Stimulated activated CD4-positive, alpha-beta T cell treated with anti-CD3 and anti-CD28 coated beads, Interleukin-15, amount 100 ng/mL, for 1 hour (primary cell): ENCODE measurements at places on chromosomes 2 and 18.

DNA sequence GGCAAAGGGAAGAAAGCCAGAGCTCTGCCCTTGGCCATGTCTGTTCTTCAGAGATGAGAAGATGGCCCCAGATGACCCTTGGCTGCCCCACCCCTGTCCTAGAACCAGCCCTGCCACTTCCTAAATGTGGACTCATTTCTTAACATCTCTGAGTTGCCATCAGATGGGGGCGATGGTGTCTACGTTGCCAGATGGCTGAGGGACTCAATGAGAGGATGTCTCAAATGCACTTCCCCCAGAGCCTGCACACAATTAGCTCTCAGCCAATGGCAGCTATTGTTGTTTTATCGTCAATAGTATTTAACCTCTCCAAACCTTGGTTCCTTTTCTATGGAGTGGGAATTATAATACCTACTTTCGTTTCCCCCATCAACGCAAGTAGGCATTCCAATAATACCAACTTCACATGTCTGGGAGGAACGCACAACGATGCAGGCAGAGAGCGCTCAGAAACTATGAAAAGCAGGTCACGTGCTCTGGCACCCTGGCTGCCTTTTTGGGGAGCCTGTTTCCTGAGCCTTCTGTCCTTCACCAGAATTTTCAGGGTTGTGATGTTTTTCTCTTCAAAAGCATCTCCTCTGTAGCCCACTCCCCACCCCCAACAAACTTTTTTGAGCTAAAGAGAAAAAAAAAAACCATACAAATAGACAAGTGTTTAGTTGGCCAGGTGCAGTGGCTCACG is 100.3 kb downstream of the MCFD2 start:
- DNase-seq, result no peak

GRCh38 chr2:127615511-127616166 is 30.3 kb upstream of the GPR17 start:
- no peak for DNase-seq

GRCh38 chr2:185802926-185803325 is 64.3 kb downstream of the FSIP2 start:
- no peak for DNase-seq

GRCh38 chr2:236176951-236177350 is 8.8 kb upstream of the GBX2 start:
- DNase-seq, result no peak

DNA sequence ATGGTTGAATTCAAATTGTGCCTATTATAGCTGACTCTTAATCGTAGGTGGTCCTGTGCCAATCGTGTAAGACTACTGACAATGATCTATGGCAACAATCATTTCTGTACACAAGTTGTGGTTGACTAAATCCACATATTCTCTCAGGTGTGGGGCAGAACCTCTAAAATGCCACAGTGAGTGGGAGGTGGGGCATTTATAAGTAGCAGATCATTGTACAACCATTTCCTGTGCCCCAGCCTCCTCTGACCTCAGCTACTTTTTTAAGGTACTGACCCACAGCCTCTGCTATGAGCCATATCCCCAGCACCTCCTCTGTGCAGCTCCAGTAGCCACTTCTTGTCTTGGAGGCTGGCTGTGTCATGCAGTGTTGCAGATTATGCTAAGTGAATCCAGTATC is 48.6 kb upstream of the RAPH1 start:
- no peak for DNase-seq

- no peak for DNase-seq
Observed at GRCh38 chr2:197969391-197969893, 165.0 kb downstream of the PLCL1 start.

DNA sequence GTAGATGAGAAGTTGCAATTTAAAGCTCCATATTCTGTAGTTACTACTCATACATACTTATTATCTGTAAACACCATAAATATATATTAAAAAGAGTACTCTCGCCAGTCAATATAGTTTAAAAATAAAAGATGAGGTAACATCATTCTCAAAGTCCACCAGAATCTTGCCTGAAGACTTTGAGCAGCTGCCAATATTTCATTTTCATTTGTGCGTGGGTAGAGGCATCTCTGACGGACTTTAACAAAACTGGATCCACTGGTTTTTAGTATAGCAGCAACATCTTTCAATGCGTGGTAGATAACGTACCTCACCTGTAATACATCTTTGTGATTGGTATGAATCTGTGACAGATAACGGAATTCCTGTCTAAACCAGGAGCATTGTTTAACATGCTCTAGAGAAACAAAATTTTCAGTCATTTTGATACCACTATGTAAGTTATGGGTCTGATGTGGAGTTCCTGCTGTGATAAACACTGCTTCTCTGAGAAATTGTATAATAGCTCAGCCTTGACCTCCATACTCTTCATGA is 45.0 kb downstream of the WDR75 start:
- no peak for DNase-seq

- DNase-seq, result no peak
Observed at GRCh38 chr2:148021886-148022285, 995 bp downstream of the MBD5 start.

DNA sequence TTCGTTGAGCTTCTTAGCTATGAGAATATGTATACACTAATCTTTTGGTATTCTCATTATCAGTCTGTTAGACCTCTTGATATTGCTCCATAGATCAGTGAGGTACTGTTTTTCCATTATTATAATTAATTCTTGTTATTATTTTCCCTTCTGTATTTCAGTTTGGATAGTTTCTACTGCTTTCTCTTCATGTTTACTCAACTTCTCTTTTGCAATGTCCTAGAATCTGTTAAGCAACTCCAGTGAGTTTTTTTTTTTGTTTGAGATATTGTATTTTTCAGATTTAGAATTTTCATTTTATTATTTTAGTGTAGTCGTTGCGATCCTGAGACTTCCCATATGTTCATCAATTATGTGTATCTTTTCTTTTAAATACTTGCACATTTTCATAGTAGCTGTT is 260.8 kb downstream of the SETBP1 start:
- no peak for DNase-seq

- no peak for DNase-seq
Observed at GRCh38 chr18:43108882-43109281, 6.6 kb downstream of the RIT2 start.

DNA sequence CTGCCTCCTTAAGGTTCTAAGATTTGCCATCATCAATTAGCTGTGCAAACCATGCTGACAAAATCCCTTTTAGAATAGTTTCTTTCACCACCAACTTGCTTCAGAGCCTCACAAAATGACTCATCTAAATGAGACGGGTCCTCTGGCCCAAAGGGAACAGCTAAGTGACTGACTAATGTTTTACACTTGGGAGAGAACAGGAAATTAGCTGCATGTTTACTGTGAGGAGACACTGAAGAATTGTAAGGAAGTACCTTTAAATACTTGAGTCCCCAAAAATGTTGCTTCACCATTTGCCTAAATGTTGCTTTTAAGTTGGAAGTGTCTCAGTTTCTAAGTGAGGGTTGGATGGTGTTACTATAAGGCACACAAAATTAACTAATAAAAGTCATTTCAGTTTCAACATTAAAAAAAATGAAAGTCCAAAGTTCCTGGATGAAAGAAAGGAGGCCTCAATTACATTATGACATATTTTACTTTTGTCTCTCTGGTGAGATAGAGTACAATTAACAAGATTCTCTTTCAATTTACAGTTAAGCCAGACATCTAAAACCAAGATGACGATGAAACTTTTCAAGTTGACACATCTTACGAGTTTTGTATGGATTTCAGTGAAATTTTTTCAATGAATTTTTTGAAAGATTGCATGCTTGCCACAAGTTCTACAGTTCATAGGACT is 229.1 kb upstream of the FN1 start:
- no peak for DNase-seq

- no peak for DNase-seq
Observed at GRCh38 chr2:162261032-162261945, 18.0 kb upstream of the FAP start.
